ENCODE measurements at places on chromosomes 3 and 15.

GRCh38 chr3:45032113-45032512, 6.0 kb downstream of the CLEC3B start:
- no peak for DNase-seq

DNA sequence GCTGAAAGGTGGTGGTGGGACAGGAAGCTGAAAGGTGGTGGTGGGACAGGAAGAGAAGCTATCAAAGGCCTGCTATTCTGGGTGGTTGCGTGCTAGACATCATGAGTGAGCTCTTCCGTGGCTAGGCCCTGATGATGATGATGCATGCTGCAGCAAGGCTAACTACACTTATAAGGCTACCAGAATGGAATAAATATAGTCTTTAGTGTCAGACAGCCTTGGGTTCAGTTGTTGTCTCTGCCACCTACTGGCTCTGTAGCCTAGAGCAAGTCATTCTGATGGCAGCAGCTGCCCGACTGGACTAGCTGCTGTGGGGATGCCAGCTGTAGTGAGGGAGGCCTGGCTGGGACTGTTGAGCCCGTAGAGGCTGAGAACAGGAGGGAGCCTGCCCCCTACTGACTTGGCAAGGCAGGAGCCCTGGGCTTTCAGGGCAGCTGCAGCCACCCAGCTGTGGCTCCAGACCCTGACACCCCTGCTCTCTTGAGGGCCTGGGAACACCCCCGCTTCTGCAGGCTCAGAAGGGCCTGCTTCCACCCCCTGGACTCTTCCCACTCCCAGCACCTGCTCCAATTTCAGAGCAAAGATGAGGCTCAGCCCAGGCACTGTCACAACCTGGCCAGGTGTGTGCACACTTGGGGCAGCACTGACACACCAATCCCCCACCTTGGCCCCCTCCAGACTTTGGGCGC, 21.4 kb upstream of the ZBED2 start:
- DNase-seq = no peak

- no peak for DNase-seq
Measured at GRCh38 chr3:129132097-129132866, 10.7 kb upstream of the RAB43 start.

GRCh38 chr3:139917226-139917785, 17.7 kb upstream of the CLSTN2 start:
- no peak for DNase-seq

GRCh38 chr15:68812597-68813431, 7.9 kb downstream of the ANP32A start:
- DNase-seq = no peak

DNA sequence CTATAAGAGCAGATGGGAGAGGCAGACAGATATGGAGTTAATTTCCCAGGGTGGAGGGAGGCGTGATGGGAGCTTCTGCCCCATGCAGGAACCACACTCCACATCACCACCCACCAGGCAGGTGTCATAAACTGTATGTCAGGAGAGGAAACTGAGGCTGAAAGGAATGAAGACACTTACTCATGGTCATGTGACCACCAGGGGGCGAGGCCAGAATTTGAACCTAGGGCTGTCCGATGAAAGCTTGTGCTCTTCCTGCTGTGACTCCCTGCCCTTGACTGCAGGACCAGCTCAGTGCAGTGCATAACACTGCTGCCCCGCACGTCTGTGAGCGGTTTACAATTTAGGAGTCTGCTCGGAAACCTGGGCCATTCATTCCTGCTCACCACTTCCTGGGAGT, 28.8 kb downstream of the NUP210 start:
- no peak for DNase-seq

DNA sequence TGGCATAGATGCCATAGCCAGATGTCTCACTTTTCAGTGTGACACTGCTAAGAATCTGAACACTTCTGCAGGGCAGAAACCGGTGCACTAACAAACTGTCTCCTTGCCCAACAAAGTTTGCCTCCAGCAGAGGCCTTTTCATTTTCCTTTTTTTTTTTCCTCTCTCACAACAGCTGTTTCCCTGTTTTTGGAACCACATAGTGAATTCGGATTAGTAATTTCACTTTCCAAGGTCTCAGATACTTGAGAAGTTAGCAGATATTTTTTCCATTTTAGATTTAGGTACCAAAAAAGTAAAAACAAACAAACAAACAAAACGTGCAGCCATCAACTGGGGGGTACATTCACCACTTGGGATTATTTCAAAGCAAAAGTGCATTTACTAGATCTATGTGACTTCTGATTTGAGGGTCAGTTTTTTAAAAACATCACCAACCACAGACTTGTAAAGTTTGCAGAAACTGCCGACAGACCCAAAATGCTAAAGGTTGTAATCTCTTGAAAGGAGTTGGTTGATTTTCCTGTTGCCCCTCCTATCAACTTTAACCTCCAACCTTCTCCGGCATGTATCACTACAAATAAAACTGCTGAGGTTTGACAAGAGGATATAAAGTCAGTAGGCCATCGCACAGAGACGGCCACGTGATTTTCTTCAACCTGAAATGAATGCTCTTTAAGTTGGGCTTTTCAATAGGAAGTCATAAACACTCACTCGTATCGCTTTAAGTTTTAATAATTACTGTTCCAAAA, 169.1 kb downstream of the CDIN1 start:
- DNase-seq = no peak

GRCh38 chr3:124075753-124076152, 83.8 kb upstream of the ROPN1 start:
- DNase-seq = no peak

GRCh38 chr3:53195066-53195450, 34.0 kb downstream of the PRKCD start:
- DNase-seq = no peak

DNA sequence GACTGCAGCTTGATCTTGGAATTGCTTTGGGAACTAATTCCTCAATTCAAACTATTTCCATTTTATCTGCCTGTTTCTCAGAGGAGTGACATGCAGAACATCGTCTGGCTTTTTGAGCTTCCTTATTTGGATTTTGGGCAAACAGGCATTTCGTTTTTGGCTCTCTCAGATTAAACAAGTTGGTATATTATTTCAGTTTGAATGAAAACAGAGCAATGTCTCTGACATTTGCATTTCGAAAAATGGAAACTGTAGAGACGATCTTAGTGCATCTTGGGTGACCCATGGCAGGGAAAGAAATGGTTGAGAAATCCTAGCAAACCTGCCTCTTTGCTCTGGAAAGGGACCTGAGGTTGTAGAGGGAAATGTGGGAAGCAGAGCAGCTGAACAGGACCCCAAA, 33.0 kb upstream of the SNRK start:
- DNase-seq = no peak

- no peak for DNase-seq
Measured at GRCh38 chr3:185830018-185830797, 5.4 kb upstream of the IGF2BP2 start.

DNA sequence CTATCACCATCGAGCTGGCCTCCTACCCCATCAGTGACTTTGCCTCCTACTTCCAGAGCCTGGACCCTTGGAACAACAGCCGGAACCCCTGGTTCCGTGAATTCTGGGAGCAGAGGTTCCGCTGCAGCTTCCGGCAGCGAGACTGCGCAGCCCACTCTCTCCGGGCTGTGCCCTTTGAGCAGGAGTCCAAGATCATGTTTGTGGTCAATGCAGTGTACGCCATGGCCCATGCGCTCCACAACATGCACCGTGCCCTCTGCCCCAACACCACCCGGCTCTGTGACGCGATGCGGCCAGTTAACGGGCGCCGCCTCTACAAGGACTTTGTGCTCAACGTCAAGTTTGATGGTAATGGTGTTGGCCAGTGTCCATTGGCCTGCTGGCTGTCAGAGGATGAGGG, 6.1 kb downstream of the GRM2 start:
- DNase-seq = peak; percentile 2

DNA sequence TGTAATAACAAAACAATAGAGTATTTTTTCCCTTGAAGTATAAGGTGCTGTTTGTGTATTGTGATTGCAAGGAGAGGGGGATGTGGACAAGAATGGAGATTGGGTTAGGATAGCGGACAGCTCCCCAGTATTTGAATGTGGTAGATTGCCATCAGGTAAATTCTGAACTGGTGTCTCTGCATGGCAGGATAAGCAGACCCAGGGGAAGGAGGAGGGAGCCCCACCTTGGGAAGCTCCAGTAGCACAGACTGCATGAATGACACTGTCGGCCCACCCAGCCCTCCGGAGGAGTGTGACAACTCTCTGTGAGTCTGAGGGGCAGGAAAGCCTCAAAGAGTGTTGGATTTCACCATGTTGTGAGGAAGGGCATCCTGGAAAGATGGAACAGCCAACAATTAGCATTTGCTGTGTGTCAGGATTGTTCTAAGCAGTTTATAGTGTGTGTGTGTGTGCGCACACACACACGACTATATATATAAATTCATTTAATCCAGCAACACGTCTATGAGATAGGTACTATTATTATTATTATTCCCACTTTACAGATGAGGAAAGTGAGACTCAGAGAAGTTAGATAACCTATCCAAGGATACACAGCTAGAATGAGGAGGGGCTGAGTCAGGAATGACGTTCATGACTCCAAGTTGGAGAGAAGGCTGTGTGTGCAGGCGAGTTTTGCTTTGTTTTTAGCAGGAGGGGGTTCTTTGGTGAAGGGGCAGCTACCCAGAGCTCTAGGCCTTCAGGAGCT, 63.4 kb upstream of the LCTL start:
- DNase-seq = no peak

GRCh38 chr3:195549931-195550519, 6.9 kb upstream of the PPP1R2 start:
- DNase-seq = no peak

GRCh38 chr15:75868019-75868418, 24.8 kb downstream of the UBE2Q2 start:
- no peak for DNase-seq

DNA sequence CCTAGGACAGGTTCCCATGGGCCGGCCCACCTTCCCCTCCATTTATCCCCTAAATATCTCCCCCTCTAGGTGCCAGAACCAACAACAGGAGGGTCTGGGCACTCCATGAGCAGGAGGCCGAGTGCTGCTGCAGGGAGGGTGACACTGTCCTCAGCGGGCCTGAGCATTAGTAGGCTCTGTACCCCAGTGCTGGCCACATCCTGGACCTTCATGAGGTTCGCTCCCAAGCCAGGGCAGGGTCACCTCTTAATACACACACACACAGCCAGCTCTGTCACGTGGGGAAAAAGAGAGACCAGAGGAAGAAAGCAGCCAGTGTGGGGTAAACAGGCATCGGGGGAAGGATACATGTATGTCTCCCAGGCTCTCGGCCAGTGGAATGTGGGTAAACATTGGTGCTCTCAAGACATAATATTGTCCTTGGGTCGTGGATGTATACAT, 27.9 kb upstream of the SEMA3F start:
- no peak for DNase-seq

GRCh38 chr3:24495326-24495994, 810 bp upstream of the THRB start:
- DNase-seq = peak; percentile 67

- DNase-seq = no peak
Measured at GRCh38 chr3:107421170-107421792, 44.0 kb downstream of the CCDC54 start.

DNA sequence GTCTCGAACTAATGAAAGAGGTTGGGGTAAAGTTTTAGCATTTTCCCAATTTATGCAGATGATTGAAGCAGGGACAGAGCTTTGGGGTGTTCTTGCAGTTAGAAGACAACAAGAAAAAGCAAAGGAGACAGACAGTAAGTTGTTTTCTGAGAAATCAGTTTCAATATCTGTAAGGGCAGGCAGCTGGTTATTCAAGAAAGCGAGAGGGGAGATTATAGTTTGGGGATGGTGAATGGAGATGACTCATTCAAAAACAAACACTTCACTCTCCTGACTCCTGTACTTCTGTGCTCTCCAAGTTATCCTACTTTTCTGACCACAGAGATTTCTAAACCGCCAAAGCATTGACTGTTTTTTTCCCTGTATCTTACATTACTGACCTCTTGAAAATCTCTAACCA, 352.0 kb downstream of the GAP43 start:
- no peak for DNase-seq

DNA sequence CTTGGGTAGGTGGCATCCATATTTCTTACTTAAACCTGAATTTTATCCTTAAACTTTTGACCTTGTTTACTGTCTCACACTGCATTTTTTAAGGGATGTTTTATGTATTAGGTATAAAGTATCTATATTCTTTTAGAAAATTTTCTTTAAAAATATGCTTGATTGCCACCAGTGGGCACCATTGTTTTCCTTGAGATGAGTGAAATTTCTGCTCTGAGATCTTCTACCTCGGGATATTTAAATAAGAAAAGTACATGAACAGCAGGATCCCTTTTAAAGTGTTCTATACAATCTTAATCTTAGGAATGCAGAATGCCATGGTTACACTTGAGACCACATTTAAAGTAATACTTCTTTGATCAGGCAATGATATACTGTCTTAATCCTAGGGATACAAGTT, 108.7 kb downstream of the SLMAP start:
- no peak for DNase-seq

GRCh38 chr3:73556520-73557372, 68.0 kb downstream of the PDZRN3 start:
- DNase-seq = peak; percentile 28

- peak; percentile 29 for DNase-seq
Measured at GRCh38 chr3:179829401-179829800, 176.6 kb downstream of the USP13 start.

GRCh38 chr3:128289534-128289933, 136.3 kb downstream of the EEFSEC start:
- DNase-seq = no peak

DNA sequence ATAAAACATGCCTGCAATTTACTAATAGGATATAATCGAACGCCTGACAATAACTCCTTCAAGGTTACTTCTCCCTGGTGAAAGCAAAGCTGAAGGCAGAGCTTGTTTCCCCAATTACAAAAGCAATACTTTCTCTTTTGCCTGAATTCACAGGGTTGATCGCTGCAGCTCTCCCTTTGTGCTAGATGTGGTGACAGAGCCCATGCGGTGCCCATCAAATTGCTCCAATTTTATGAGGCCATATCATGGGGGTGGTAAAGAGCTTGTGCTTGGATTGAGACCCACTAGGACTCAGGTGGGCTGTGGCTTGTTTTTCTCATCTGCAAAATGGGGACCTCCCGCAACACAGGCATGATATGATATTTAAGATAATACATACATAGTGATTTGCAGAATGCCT, 143.4 kb downstream of the GREM1 start:
- no peak for DNase-seq

- DNase-seq = no peak
Measured at GRCh38 chr3:42489116-42489936, 13.1 kb upstream of the VIPR1 start.

GRCh38 chr3:107416886-107417285, 39.6 kb downstream of the CCDC54 start:
- DNase-seq = no peak

DNA sequence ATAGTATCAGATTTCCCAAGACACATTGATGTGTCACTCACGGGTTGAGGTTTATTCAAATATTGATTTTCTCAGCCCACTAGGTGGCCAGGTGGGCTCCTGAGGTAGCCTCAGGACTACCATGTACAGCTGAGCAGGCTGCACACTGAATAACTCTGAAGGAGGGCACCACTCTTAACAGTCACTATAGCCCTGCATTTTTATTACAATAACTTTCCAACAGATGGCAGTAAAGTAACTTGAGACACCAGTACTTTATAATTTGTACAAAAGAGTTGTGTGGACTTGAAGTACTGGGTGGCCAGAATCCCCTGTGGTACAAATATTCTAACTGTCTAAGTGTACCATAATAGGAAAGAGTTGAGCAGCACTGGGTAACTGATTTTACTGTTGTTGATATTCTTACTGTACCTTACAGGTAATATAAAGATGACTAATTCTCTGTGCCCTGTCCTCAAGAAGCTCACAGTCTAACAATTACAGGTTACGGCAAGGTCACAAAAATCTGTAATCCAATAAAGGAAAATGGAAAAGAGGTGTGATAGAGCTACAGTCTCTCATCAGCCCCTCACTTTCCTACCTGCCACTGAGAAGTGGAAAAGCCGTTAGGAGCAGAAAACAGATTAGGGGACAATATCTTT, 76.0 kb downstream of the ETFA start:
- DNase-seq = no peak
